Occipital lobe (tissue), 3 donors: ENCODE measurements at places on chromosomes 1 and 21.

DNA sequence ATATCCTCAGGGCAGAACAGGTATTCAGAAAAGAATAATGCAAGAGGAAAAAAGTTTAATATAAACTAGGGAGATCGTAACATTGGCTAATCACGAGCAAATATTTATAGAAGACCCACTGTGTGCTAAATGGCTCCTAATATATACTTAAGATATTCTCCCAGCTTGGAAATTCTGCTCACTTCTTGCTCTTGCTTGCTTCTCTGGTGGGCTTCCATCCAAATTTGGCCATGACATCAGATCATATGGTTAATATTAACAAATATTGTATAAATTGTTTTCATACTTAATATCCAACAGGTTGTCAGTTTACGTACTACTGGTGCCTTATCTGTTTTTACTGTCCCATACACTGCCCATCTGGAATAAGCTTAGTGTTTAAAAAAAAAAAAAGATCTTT lies 1.1 kb downstream of the COX20 start:
- no peak for DNase-seq

DNA sequence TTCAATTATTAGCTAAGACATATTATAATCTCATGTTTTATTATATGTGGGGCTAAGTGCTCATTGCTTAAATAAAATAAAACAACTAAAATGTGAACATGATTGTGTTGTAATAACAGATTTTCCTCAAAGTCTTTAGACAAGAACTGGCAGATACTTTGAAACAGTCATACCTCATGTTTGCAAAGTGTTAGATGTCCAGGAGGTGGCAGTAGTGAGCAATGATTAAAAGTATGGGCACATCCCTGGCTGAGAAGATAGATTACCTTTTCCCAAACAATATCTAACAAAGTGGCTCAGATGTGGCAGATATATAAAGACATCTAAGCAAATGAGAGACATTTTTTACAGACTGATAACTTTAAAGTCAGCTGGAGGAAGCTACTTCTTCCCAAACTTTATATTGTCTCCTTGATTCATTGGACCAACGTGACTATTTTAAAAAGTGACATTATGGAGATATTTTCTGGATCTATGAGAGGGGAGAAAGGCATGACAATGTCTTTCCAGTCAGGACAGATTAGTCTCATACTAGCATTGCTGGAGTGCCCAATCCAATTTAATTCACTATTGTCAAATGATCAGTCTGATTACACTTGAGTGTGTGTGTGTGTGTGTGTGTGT lies 269.8 kb downstream of the S1PR1 start:
- DNase-seq: no peak

DNA sequence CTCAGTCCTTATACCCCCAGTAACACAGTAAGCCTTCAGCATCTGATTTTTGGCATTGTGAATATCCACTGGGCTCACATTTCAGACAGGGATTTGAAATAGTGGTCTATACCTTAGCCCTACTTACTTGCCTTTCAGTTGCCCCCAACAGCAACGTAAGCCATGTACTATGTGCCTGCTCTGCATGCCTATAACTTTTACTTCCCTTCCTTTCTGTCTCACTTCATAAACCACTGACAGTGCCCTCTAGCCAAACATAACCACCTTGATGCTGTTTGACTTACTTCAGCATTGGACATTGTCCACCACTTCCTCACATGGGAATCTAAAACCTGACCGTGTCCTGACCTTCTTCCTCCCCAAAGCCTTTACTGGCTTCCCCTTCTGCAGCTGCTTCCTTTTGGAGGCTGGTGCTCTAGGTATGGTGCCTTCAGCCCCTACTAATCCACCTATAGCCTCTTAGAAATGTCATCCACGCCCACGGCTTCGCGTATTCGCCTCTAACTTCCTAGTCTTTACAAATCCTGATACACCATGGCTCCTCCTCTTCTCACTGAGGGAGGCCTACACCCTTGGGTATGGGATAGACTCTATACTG lies 3.6 kb upstream of the ZNF672 start:
- DNase-seq: no peak

DNA sequence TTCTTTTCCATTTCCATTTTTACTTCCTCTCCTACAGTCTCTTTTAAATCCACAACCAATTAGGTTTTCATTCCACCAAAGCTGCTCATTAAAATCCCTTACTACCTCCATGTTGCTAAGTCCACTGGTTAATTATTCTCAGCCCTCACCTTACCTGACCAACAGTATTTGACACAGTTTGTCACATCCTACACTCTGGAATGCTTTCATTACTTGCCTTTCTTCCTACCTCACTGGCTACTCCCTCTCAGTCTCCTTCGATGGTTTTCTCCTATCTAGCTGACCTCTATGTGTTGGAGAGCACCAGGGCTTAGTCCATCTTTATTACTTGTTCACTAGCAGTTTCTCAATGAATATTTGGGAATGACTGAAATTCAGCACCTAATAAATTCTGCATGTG lies 78.6 kb downstream of the NME7 start:
- no peak for DNase-seq

GRCh38 chr1:69121723-69122122 lies 446.0 kb upstream of the LRRC7 start:
- DNase-seq: no peak

- no peak for DNase-seq
These were observed 129.9 kb downstream of the DSCAM start for GRCh38 chr21:40717028-40717427.

DNA sequence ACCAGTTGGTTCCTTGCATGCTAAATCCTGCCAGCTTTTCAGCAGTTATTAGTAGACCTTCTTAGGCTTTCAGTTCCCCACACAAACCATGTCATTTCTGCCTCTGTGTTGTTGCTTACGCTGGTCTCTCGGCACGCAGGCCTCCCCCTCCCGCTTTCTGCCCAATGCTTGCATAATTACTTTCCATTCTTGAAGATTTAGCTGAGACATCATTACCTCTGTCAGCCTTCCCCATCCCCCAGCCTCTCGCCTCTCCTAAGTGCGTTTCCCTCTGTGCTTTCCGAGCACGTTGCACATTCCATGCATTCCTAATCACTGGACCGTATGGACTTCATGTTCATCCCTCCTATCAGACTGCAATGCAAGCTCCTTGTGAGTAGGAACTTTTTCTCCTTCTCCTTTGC lies 26.8 kb downstream of the TSHB start:
- no peak for DNase-seq

DNA sequence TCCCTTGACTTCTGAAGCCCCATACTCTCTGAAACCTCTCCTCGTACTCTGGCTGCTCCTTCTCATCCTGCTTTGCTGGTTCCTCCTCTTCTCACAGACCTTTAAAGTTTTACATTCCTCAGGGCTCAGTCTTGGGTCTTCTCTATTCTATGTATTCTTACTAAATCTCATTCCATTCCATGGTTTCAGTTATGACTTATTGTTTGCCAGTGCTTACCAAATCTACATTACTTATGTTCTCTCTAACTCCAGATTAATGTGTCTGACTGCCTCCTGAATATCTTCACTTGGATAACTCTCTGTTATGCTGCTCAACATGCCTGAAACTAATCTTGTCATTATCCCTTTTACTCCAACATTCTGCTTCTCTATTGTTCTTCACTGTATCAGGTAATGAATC lies 5.4 kb upstream of the SLC35D1 start:
- no peak for DNase-seq

DNA sequence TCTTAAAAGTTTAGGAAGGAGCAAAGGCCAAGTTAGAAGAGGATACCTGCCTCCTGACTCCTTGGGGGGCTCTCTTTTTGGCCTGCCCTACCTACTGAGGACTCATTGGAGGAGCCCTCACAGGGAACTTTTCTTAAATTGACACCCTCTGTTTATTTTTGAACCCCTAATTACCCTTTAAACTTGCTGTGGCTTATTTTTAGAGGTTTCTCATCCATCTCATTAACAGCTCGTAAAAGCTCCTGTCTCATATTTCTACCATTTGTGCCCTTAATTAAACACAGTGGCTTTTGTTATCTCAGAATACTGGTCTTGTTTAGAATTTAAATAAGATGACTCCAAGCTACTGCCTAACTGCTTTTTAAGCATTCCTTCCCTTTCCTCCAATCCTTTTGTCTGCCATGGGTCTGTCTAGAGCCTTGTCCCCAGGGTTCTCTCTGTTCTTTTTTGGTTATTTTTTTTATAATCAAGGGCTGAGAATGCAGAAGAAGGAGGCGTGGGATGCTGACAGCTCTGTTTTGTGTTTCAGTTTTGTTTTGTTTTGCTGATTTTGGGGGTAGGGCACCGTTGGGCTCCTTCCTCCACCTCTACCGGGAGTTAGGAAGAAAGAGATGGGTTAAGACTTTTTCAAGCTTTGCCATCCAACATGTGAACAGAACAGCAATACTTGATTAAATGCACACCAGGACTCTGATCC lies 78.0 kb downstream of the SYT6 start:
- DNase-seq: no peak

- DNase-seq: no peak
These were observed 1.8 kb upstream of the KCNJ15 start for GRCh38 chr21:38254970-38255369.

DNA sequence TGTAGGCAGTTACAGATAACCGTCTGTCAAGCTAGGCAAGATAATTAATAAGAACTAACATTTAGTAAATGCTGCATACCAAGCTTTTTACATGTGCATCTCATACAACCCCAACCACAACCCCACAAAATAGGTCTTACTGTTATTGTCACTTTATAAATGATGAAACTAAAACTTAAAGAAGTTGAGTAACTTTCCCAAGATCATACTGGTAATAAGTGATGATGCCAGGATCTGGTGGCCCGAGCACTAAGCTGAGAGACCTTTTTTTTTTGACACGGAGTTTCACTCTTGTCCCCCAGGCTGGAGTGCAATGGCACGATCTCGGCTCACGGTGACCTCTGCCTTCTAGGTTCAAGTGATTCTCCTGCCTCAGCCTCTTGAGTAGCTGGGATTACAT lies 1.8 kb downstream of the NCSTN start:
- DNase-seq: no peak

DNA sequence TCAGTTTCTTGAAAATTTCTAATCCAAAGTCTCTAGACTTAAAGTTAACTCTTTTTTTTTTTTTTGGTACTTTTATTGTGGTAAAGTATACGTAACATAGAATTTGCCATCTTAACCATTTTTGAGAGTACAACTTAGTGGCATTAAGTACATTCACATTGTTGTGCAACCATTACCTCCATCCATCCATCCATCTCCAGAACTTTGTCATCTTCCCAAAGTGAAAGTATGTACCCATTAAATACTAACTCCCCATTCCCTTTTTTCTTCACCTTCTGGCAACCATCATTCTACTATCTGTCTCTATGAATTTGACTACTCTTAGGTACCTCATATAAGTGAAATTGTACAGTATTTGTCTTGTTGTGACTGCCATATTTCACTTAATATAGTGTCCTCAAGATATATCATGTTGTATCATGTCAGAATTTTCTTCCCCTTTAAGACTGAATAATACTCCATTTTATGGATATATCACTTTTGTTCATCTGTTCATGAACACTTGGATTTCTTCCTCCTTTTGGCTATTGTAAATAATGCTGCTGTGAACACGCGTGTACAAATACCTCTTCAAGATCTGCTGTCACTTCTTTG lies 18.4 kb downstream of the RLF start:
- no peak for DNase-seq

DNA sequence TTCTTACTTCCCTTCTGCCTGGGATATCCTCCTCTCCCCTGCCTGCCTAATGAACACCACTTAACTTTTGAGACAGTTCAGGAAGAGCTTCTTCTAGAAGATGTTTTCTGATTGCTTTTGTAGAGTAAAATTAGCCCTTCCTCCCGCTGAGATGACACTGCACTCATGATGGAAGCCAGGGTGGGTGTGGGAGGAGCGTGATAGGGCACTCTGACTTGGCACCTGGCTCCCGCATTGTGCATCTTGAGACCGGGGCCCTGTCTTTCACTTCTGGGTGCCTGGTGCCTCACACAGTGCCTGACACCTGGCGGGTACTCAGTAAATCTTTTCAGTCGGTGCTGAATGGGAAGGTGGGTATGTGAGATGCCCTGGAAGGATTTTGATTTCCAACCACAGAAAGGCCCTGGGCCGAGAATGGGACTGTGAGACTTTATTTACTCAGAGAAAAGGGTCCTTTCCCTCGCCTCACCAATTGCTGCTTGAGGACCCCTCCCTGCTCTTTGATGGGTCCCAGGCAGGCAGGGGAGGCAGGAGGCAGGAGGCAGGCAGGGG lies 6.8 kb downstream of the THEM5 start:
- no peak for DNase-seq

DNA sequence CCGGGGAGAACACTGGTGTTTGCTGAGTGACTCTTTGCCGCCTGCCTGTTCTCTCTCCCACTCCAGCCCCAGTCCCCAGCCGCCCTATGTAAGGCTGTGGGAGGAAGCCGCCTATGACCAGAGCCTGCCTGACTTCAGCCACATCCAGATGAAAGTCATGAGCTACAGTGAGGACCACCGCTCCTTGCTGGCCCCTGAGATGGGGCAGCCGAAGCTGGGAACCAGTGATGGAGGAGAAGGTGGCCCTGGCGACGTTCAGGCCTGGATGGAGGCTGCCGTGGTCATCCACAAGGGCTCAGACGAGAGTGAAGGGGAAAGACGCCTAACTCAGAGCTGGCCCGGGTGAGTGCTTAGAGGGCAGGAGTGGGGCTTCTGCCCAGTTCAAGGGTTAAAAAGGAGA lies 8.2 kb downstream of the BSND start:
- DNase-seq: no peak

GRCh38 chr1:29208442-29208841 lies 22.3 kb downstream of the MECR start:
- DNase-seq: no peak

GRCh38 chr1:183548116-183548515 lies 42.1 kb downstream of the NCF2 start:
- DNase-seq: no peak

GRCh38 chr1:199313444-199313843 lies 674.6 kb downstream of the PTPRC start:
- no peak for DNase-seq

- DNase-seq: no peak
These were observed 51.2 kb upstream of the EDN2 start for GRCh38 chr1:41535716-41536115.

GRCh38 chr1:213003256-213003655 lies 12.4 kb downstream of the ANGEL2 start:
- no peak for DNase-seq

GRCh38 chr1:66791621-66792610 lies 9.2 kb downstream of the INSL5 start:
- no peak for DNase-seq

DNA sequence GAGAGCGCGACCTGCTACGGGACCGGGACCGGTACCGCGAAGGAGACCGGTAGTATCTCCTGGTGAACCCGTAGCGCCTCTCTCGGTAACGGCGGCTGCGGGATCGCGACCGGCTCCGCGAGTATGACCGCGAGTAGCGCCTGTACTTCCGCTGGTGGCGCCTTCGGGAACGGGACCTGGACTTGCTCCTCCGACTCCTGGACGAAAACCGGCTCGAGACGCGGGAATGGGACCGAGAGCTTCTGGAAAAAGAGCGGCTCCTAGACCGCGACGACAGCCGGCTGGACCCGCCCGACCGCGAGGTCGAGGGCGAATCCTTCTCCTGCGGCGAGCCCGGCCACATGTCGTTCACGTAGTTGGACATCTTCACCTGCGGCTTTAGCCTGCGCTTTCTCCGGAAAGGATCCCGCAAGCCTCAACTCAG lies 642 bp downstream of the RSRP1 start:
- DNase-seq: no peak

- DNase-seq: no peak
These were observed 559.9 kb downstream of the PLPP3 start for GRCh38 chr1:56019472-56019871.

- DNase-seq: no peak
These were observed 1.5 kb downstream of the GPATCH4 start for GRCh38 chr1:156599811-156600210.

GRCh38 chr1:95084317-95085176 lies 11.8 kb upstream of the ALG14 start:
- no peak for DNase-seq
